ENCODE measurements at places on chromosomes 3 and 15.

DNA sequence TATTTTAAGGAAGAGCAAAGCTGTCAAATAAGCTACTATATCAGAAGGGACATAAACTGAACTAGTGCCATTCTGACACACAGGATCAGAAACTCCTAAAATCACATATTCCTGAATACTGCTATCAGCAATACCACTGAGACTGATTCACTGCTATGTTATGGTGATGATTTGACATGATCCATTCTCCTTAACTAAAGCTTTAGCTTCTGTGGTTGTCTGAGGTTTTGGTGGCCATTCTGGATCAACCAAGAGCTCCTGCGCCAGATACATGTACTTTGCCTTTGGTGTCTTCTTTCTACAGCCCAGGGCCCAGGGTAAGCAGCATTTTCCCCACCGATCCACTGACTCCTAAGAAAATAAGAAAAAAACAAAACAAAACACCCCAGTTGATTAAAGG lies 6.7 kb upstream of the GP5 start:
- no peak for DNase-seq

GRCh38 chr3:172461530-172462138 lies 13.4 kb upstream of the GHSR start:
- no peak for DNase-seq

- no peak for DNase-seq
These were observed 73.2 kb downstream of the CLDN11 start for GRCh38 chr3:170491901-170492300.

GRCh38 chr15:85007741-85008397 lies 26.2 kb downstream of the PDE8A start:
- DNase-seq: no peak

- no peak for DNase-seq
These were observed 23.5 kb upstream of the LRRFIP2 start for GRCh38 chr3:37197810-37198371.

GRCh38 chr3:55544219-55544618 lies 57.1 kb upstream of the WNT5A start:
- no peak for DNase-seq

DNA sequence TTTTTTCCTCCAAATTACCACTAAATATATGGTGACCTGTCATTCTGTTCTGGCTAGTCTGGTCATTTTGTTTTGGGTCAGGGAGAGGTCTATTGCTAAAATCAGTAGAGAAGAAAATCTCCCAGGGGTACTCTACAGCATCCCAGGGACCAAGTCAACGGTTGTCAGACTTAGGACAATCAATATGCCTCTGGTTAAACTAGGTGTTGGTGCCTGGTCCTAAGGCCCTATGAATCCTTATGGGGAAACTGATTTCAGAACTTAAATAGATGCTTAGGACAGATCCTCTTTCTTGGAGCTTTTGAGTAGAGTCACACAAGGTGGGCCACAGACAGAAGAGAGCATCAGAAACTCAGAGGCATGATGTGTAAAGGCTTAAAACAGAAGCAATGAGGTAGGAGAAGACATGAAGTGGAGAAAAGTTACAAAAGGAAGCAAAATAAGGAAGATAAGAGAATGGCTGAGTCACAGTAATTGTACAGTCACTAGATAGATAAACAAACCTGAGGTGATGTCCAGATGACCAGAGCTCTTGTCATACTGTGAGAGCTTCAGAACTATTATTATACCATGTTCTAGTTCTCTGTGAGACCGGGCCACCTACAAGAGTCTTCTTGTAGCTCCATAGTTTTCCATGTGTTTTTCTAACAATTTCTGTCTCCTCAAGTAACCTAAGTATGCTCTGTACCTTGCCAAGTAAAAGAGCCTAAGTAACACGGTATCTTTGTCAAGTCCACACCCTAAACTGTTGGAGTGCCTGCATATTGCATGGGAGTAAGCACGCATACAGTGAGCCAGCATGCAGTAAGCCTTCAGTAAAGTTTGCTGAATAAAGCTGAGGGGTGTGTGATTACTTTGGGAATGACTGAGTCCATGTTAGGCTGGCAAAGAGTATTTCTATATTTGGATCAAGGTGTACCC lies 44.6 kb upstream of the LEKR1 start:
- DNase-seq: no peak

DNA sequence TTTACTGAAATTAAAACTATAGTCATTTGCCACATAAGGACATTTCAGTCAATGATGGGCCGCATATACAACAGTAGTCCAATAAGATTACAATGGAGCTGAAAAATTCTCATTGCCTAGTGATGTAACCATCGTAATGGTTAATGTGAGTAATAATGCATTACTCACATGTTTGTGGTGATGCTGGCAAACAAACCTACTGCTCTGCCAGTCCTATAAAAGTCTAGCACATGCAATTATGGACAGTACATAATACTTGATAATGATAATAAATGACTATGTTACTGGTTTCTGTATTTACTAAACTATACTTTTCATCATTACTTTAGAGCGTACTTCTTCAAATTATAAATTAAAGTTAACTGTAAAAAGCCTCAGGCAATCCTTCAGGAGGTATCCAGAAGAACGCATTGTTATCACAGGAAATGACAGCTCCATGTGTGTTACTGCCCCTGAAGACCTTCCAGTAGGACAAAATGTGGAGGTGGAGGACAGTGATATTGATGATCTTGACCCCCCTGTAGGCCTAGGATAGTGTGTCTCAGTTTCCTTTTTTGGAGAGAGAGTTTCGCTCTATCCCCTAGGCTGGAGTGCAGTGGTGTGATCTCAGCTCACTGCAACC lies 102.7 kb downstream of the ATP1B3 start:
- DNase-seq: no peak

DNA sequence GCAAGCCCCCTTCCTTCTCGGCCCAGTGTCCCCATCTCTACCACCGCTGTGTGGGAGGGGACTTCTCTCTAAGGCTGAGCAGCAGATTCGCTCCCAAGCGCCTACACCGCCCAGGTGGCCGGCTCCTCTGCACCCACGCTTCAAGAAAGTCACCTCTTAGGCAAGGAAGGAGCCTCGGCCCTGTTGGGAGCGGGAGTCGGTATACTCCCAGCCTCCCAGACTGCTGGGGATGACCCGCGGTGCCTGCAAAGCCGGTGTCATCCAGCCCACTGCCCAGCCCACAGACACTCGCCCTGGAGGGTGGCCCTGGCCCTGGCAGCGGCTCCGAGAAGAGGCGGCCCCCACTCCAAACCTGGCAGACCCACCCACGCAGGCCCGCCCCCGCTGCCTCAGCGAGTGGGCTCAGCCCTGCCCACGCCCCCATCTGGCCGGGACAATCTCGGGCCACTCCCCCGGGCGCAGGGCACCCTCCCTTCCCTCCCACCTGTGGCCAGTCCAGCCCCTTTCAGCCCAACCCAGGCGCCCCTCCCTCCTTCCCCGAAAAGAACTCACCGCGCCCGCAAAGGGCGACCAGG lies 396 bp downstream of the CHRNB4 start:
- DNase-seq: no peak

DNA sequence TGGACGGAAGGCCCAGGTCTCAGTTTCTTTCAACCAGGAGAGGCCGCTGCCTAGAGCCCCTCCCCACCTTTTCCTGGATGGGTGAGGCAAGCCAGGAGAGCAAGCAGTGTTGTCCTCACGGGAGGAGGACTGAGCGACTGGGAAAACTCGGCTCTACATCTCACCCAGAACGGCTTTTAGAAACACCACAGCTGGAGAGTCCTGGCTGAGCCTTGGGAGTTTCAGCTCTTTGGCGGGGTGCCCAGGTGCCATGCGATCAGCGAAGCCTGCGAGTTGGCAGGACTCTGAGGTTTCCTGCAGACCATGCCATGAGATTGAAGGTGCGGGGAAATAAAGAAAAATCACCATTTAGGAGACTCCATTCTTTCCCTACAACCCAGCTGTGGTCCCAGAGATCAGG lies 26.0 kb downstream of the PPCDC start:
- DNase-seq: no peak

- DNase-seq: no peak
These were observed 19.0 kb downstream of the NSUN3 start for GRCh38 chr3:94081884-94082283.
